CD4-positive, CD25-positive, alpha-beta regulatory T cell (primary cell): ENCODE measurements at places on chromosomes 12 and 14. TPM values are rescaled to one million over a fixed set of nuclear protein-coding genes. Genes with fewer than 3 reads are reported as not detected.

The MOAP1 gene
- 85.5 TPM for total RNA-seq

The CEBPE gene
- total RNA-seq = not detected

The ASPG gene
- not detected for total RNA-seq

The IL31 gene
- total RNA-seq = not detected

The KIF26A gene
- 0.07 TPM for total RNA-seq

GRCh38 chr12:123657211-123657610 is 13.7 kb upstream of the TCTN2 start:
- DNase-seq = no peak

DNA sequence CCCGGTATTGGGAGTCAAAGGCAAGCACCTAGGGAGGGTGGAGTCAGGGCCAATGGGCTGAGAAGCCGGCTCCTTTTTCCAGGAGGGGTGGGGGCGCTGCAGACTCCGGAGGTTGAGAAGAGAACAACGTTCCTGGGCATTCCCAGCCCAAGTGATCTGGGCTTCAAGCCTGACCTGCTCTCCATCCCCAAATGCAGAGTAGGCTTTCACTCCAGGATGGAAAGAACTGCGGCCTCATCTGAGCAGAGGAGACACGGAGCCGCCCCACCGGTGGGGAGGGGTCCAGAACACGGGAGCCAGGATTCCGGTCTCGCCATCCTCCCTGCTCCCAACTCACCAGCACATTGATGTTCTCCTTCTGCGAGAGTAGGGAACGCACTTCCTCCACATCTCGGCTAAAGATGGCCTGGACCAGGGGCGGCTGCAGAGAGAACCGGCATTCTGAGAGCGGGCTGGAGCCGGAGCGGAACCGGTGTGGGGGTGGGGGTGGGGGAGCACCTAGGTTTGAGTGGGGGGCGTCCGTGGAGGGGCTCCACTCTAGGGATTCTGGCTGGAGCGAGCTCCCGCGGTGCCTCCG is 605 bp downstream of the ANKRD52 start:
- no peak for DNase-seq

GRCh38 chr12:52903855-52904508 is 894 bp downstream of the KRT8 start:
- no peak for DNase-seq

- DNase-seq = no peak
Observed at GRCh38 chr12:22201101-22201500, 133.4 kb downstream of the ST8SIA1 start.

DNA sequence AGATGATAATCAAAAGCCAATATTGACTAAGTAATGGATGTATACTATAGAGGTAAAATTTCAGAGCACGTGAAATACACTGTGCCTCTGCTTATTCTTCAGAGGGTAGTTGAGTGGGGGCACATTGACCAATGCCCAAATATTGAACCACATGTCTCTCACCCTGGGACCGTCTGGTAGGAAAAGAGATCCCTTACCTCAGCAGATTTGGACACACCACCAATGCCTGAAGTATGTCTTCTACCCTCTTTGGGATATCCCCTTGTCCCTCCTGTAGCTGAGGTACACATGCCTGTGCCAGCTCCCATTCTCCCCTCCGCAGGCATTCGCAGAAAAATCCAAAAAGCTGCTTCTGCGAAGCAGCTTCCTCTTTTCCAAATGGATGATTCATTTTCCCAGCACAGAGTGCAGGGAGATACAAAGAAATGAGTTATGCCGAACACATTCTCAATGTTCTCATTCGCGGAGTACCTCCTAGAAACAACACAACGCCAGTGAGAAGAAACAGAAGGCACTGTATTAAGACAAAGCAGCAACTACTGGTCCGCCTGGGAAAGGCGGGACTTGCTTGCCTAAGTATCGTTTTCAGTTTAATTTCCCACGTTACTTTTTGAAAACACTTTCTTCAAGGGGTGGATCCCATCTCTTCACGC is 691 bp downstream of the ZFYVE26 start:
- peak; percentile 43 for DNase-seq

- no peak for DNase-seq
Observed at GRCh38 chr12:42261708-42262107, 23.7 kb upstream of the YAF2 start.

GRCh38 chr14:55819610-55820304 is 239.8 kb downstream of the KTN1 start:
- no peak for DNase-seq
